DMS 273 treated with DMSO at 0.1 percent for 48 hours (cell line): ENCODE measurements at places on chromosomes 11 and 22.

DNA sequence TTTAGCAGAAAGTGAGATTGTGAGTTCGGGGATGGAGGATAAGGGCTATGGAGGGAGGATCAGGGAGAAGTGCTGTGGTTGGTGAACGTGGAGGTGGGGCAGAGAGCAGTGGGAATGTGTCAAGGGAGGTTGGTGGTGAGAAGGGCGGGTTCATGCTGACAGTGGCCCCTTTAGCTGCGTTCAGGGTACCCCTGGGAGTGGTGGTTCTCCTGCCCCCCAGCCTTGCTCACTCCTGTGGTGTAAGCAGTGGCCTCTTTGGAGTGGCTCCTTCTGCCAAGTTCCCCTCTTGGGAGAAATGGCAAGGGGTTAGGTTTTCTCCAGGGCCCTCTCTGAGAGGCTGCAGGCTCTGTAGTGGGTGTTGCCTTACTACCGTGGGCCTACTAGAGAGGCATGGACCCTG is 16.1 kb upstream of the NECTIN1 start:
- DNase-seq: no peak

DNA sequence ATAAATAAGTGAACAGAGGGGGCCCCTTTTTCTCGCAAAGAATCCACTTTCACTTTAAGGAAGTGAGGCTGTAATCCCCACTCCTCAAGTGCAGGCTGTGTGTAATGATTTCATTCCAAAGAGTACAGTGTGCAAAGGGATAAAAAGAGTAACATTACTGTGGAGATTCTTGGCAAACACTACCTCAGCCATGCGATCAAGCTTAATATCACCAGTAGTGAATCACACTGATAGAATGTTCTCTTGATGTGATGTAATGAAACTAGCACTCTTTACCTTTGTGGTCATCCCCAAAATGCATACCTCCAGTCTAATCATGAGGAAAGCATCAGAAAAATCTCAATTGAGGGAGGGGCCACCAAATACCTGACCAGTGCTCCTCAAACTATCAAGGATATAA is 246.1 kb upstream of the CHORDC1 start:
- no peak for DNase-seq

GRCh38 chr11:45410391-45411227 is 124.5 kb upstream of the SYT13 start:
- no peak for DNase-seq

DNA sequence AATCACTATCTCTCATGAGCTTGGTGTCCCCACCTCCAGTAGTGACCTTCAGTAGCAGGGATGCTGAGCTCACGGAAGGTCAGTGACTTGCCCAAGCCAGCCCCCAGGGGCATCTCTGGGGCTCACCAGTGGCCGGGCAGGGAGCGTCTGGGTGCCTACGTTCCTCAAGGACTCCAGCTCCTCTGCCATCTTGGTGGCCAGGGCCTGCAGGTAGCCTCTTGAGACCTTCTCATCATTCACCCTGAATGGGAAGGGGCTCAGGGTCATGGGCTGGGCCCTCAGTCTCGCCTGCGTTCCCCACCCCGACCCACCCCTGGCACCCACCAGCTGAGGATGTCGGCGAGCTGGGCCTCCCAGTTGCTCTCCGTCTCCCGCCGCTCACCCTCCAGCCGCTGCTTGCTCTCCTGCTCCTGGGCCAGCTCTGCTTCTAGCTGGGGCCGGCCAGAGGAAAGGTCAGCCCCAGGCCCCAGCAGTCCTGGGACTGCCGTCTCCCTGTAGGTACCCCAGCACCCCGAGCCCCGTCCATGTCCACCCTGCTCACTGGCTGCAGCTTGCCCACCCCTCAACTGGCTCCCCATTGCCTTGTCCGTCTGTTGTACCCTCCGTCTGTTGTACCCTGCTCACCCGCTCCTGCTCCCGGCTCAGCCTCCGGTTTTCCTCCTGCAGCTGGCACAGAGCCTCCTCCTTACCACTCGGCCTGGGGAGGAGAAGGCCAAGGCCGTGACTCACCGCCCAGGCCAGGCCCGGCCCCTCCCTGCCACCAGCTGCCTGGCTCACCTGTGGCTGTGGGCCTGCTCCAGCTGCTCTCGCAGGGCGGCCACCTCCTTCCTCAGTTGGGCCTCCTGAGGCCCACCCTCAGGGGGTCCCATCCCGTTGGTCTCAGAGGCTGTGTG is 9.5 kb downstream of the CDC42BPG start:
- no peak for DNase-seq

DNA sequence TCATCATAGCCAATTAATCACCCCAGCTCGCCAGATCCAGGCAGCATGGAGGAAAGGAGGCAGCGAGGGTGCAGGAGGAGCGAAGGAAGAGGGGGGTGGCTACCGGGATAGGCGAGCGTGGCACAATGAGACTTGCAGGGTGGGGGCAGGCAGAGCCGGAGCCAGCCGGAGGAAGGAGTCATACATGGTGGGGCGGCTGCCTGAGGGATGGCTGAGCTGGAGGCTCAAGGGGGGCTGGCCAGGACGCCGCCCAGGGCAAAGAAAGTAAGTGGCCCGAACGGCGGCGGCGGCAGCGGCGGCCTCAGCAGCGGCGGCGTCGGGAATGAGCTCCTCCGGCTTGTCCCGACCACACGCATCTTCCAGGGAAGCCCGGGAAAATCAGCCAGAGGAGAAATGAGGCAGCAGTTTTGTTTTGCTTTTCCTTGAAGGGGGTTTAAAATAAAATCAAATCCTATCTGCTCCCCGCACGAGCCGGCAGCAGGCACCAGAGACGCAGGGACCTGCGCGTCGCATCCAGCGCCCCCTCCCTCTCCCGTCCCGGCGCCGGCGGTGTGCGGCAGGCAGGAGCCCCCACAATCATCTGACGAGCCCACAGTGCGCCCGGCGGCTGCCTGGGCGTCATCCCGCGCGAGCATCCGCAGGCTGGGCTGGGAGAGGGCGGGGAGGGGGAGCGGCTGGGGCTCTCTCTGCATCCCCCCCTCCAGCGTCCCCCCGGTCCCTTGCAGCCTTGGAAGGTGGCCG is 263.6 kb downstream of the CTTN start:
- DNase-seq: no peak

GRCh38 chr11:10441091-10441490 is 14.0 kb upstream of the AMPD3 start:
- no peak for DNase-seq

GRCh38 chr11:83192606-83193245 is 786 bp upstream of the ANKRD42 start:
- no peak for DNase-seq

DNA sequence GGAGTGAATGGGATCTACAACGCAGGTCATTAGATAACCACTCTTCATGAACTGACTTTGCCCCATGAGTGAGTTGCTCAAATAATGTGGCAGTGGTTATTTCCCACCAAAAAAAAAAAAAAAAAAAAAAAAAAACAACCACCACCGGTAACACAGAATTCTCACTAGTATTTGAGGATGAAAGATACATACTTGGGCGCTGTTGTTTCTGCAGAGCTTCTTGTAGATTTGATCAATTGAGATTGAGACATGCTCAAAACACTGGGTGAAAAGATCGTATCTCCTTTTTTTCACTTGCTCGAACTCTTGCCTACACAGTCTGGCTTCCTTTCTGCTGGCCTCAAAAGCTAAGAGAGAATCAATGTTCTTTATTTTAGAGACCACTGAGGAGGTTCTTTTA is 44.1 kb downstream of the FAM118A start:
- no peak for DNase-seq

- DNase-seq: no peak
These were observed 433.9 kb downstream of the TBC1D22A start for GRCh38 chr22:47196166-47196849.

GRCh38 chr11:2775083-2775625 is 75.4 kb upstream of the KCNQ1OT1 start:
- DNase-seq: no peak

DNA sequence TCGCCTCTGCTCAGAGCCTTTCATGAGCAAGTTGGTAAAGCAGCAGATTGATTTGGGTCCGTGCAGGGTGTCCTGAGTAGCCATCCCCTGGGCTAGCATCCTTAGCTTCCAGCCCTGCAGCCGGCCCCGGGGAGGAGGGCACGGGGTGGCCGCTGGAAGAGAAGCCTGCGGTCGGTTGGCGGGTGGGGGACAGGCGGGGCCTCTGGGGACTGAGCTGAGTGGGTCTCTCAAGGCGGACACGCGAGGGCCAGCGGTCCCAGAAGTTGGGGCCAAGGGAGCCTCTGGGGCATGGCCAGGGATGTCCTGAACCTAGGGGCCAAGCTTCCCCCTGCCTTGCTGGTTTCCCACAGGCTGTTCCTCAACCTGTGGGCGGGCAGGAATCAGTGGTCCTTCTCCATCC is 143.0 kb downstream of the TBC1D22A start:
- DNase-seq: no peak

- DNase-seq: no peak
These were observed 940 bp upstream of the C11orf91 start for GRCh38 chr11:33701302-33702230.

DNA sequence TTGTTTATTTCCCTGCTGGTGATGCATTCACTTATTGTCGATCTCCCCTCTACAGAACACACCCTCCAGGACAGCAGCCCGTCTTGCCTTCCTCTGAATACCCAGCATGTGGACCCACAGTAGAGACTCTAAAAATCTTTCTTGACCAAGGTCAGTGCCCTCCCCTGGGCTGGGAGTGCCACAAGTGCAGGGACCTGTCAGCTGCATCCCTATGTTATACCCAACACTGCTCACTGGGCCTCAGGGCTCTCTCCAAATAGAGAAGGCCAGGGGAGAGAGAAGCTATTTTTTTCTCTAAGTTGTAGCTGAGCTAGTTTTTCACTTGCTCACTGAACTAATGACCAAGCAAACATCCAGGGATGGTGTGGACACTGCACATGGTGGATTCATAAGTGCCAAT is 9.8 kb downstream of the KCNJ1 start:
- no peak for DNase-seq

DNA sequence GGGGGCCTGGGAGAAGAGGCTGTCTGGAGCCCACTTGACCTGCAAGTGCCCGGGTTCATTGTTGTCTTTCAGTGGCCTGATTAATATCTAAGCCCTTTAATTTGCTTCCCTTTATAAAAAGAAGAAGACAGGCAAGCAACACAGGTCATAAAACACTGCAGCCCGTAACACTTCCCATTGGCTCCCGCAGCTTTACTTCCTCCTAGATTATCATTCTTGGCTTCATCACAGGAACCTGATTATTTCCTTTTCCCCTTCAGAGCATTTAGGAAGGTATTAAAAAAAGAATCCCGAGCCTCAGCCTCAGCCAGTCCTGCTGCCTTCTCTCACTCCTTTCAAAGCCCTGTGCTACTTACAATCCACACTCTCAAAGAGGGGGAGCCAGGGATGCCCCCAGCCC is 183.2 kb downstream of the GRIK4 start:
- no peak for DNase-seq

- no peak for DNase-seq
These were observed 348 bp downstream of the PLCB3 start for GRCh38 chr11:64251753-64252002.

GRCh38 chr11:25981998-25982397 is 349.9 kb upstream of the ANO3 start:
- no peak for DNase-seq

DNA sequence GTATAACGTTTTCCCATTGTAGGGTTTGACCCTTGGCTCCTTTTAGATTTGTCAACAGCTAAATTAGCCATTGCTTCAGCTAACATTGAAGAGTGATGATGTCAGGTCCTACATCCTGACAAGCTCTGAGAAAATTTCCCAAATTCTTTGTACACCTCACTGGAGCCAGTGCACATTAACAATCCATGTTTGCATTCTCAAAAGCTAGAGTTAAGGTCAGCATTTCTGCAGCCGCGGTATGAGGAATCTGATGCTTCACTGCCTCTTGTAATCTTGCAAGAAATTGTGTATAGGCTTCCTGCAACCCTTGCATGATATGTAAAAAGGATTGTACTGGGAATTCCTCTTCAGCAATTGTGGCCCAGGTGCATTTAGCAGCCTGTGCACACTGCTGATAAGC is 33.1 kb upstream of the NCAM1 start:
- DNase-seq: no peak

DNA sequence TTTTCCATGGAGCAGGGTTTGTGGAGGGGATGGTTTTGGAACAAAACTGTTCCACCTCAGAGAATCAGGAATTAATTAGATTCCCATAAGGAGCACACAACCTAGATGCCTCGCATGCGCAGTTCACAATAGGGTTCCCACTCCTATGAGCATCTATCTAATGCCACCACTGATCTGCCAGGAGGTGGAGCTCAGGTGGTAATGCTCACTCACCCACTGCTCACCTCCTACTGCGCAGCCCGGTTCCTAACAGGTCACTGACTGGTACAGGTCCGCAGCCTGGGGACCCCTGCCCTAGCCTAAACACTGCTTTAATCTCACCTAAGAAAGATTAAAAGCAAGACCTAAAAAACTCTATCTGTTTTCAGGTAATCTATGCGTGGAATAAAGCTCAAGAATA is 553.0 kb downstream of the JRKL start:
- DNase-seq: no peak

- DNase-seq: no peak
These were observed 42.6 kb downstream of the DKK3 start for GRCh38 chr11:11965656-11966353.

DNA sequence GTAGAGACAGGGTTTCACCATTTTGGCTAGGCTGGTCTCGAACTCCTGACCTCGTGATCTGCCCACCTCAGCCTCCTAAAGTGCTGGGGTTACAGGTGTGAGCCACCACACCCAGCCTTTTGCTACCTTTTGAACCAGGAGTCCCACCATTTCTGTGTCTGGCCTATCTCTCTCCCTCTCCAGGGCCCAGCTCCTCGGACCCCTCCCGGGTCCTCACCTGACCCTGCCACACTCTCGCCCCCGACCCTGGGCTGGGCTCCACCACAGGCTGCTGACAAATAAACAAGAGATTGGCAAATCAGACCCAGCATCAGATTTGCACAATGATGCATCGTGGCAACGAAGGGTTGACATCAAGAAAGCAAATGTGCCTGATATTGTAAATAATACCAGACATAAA is 8.8 kb downstream of the KRTAP5-5 start:
- DNase-seq: no peak

DNA sequence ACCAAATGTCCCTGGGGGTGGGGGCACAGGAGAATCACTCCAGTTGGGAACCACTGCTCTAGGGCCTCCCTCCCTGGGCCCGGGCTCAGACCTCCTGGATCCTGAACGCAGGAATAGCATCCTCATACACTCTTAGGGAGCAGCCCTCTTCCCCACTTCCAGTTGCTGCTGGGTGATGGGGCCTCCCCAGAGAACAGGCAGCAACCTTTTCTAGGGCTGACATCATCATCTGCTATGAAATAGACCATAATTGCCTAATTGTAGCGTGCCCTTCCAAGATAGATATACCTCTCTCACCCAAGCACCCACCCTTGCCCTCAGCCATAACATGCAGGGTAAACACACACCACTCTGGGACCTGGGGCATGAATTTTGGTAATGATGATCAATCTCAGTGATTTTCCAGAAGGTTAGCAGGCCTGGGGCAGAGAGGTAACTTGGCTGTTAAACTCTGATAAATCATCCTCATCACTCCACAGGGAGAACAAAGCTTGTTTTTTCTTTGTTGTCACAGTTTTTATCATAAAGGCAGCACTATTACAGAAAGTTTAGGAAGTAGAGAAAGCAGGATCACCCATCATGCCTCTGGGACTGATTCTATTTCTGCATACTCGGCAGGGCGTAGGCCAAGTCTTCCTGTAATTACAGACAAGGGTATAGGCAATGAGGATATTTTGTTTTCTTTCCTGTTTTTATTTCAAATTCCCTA is 88.3 kb upstream of the PRDM11 start:
- DNase-seq: no peak
